NCI-H774 (cell line): ENCODE measurements at places on chromosomes 6 and 20.

GRCh38 chr6:142624978-142625715 is 319.8 kb downstream of the HIVEP2 start:
- no peak for DNase-seq

DNA sequence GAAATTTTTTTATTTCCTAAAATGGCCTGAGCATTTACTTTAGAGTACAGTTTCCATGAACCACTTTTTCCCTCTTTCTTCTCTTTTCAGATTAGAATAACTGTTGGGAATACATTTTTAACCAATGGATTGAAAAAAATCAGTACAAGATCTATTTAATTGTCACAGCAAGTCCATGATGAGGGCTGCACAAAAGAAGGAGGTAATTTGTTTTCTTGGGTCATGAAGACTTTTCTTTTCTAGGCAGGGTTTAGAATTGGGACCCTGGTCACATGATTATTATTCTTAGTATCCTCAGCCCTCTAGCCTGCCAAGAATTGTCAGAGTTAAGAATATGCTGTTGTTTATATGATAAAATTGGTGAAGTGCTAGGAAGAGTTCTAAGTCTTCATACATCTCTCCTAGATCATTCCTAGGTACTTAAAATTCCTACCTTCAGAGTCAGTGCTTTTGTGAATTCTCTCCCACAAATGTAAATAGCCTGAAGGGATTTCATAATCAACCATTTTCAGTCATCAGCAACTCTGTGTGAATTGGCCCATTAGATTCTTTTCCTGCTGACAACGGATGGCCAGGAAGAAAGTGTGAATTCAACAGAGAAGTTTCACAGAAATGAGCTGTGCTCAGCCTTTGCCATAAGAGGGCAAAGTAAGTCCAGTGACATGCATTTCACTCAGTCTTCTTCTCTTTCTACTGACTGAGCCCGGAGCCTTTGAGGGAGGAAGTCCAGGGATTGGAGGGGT is 32.4 kb upstream of the TPBG start:
- DNase-seq, result no peak

GRCh38 chr6:2979819-2980464 is 8.6 kb upstream of the SERPINB6 start:
- no peak for DNase-seq

GRCh38 chr6:12354499-12354898 is 64.3 kb downstream of the EDN1 start:
- no peak for DNase-seq

GRCh38 chr6:43999628-44000027 is 127.6 kb downstream of the MRPL14 start:
- DNase-seq, result no peak

DNA sequence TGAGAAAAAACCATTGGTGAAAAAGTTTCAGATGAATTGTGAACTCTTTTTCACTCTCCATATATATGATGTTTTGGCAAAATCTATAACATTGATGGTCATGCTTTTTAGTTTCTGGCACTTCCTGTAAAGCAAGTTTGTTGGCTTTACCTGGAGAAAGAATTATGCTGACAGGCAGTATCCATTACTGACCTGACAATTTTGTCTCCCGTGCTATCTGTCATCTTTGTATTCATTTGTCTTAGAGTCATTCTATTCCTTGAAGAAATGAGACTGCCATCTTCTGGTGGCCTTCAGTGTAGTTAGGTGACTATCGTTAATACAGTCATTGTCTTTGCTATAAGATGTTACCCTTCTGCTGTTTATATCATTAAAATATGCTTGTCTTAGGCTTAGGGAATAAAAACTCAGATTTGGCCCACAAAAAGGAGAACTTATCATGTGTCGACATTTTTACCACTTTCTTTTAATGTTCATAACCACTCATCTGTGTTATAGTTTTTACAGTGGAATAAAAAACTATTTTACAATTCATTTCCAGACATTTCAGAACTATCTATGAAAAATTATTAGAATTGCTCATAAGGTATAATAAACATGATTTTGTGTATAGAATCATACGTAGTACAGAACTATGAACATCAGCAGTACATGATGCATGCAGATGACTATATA is 707.0 kb downstream of the EPM2A start:
- DNase-seq, result no peak

DNA sequence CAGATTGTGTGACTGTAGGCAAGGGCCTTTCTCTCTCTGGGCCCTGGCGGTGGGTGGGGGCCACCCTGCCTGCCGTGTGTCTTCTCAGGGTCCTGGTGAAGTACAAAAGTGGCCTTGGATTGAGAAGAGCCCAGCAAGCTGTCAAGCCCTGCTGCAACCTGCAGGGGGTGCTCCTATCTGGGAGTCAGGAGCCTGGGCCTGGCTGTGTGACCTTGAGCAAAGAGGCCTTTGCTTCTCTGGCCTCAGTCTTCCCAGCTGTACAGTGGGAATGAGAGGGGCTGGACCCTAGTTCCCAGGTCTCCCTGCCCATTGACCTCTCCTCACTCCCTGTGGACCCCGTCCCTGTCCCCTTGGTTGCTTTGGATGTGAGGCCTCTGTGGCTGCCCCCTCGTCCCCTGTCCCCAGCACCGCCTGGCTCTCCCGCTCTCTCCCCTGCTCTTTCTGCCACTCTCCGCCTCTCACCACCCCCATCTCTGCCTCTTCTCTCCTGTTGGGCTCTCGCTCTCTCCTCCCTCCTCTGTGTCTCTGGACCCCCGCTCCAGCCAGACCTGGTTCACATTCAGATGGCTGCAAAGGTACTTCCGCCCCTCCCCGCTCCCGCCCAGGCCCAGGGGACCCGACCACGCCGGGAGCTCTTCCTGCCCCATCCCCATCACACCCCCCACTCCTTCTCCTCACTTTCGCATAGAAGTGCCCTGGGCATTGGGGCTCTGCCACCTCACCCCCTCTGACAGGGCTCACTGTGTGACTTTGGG is 46.7 kb downstream of the SRC start:
- DNase-seq, result no peak

- no peak for DNase-seq
These were observed 19.1 kb downstream of the PIM1 start for GRCh38 chr6:37188962-37189510.

DNA sequence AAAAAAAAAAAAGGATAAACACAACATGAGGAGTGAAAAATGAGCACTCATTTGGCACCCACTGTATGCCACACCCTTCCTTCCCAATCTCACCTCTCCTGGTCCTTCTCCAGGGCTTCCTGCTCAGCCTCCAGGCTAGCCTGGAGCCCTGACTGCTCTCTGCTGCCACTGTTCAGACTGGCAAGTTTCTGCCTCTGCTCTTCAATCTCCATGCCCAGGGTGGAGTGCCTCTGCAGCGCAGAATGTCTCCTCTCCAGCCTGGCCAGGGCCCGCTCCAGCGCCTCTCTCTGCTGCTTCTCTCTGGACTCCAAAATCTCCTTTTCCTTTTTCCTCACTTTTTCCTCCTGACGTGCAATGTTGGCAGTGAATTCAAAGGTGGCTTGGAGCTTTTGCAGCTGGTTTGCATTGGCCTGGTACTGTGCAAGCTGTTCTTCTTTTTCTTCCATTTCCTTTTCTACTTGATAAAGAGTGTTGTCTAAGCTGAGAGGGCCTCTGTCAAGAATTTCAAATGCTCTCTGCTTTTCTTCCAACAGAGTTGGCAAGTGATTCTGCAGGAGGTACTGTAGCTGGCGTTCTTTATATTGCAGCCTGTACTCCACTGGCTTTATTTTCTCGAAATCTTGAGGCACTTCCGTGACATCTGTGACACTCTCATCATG is 194.4 kb downstream of the KIF16B start:
- DNase-seq, result no peak

DNA sequence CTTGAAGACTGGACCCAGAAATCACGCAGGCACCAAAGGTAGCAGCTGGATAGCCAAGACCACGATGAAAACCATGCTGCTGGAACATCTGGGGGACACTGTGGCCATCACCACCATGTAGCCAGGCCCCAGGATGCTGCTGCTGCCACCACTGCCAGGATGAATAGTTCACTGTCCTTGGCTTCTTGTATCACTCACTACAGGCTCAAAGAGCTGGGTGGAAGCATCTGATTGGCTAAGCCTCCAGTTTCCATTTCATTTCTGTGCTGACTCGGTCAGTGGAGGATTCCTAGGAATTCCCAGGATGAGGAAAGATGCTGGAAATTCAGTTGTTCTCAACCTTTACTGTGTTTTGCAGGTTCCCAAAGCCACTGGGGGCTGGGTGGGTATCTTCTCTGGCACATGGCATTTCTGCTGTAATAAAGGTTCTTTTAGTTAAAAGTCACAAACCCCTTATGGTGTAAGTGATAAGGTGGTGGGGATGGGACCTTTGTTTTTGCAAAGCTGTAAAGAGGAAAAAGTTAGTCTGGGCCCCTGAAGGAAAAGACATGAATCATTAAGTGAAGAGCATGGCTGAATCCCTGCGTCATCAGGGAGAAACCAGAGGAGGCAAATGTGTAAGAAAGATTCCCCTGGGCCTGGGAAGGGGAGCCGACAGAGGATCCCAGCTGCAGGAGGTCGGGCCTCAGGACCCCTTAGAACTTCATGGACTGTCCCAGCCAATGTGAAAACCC is 75.6 kb upstream of the RNF24 start:
- no peak for DNase-seq

- no peak for DNase-seq
These were observed 512.9 kb downstream of the UTRN start for GRCh38 chr6:144797881-144798589.

DNA sequence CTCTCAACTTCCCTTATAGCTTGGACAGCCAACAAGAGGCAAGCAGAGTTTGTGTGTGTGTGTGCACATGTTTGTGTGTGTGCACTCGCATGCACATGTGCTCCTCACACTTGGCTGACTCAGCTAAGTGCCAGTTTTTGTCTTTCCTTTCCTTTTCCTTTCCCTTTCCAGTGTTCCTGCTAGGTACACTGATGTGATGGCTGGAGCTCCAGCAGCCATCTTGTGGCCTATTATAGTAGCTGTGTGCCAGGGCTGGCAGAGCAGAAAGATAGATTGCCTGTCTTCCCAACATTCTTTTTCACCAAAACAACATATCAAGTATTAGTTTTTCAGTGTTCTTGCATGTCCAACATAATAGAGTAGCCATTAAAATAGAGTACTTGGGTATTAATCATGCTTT is 79.5 kb downstream of the AK9 start:
- DNase-seq, result no peak

DNA sequence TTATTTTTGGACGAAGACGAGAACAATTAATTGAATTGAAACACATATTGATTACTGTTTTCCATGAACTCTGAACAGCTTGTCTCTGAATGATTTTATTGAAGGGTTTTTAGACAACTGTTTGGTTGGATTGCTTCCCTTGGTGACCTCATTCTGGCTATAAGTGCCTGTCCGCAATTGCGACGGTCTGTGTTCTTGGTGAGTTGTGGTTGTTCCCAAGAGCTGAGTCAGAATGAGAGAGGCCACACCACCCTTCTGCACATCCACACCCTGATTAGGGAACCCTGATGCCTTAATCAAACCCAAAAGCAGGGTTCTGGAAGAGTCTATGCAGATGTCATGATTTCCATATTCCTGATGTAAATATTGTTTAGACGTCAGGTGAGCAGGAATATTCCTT is 747.0 kb downstream of the PTPRT start:
- DNase-seq, result no peak

DNA sequence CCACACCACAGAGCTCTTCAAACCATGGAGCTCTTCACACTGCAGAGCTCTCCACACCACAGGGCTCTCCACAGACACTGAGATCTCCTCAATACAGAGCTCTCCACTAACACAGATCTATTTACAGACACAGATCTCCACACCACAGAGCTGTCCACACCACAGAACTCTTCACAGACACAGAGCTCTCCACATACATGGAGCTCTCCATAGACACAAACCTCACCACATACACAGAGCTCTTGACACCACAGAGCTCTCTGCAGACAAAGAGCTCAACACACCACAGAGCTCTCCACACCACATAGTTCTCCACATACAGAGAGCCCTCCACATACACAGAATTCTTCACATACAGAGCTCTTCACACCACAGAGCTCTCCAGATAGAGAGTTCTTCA is 53.0 kb downstream of the ERMARD start:
- DNase-seq, result no peak

DNA sequence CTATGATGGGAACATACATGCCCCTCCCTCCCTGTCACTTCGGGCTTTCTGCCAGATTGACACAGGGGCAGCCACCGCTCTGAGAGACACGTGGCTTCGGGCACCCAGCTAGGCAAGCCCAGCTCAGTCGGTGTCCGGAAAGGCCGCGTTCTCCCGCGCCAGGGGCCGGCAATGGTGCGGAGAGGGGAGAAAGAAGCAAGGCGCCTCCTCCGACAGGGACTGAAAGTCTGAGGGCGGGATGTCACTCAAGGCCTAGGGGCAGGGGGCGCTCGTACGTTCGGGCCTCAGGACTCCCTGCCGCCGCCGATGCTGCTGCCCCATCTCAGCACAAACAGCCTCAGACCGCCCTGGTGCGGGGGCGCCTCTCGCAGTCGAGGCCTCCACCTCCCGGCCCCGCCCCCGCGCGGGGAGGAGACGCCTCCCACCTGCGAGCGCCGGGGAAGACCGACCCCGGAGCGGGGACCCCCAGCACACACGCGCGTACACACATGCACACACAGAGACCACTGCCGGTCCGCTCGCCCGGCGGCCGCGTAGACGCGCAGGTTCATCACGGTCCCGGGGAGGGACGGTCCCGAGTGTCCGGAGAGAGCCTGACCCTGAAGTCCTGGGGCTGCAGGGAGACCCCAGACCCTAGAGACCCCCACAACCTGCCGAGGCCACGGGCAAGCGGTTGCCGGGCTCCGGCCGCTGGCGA is 1.9 kb downstream of the GRM4 start:
- no peak for DNase-seq

GRCh38 chr6:143078468-143079324 is 18.0 kb downstream of the AIG1 start:
- DNase-seq, result peak; percentile 3

- no peak for DNase-seq
These were observed 20.7 kb downstream of the FOXO3 start for GRCh38 chr6:108581237-108581931.

GRCh38 chr6:167648501-167649278 is 178.0 kb upstream of the AFDN start:
- no peak for DNase-seq
